ENCODE measurements at places on chromosomes 6 and 20.

DNA sequence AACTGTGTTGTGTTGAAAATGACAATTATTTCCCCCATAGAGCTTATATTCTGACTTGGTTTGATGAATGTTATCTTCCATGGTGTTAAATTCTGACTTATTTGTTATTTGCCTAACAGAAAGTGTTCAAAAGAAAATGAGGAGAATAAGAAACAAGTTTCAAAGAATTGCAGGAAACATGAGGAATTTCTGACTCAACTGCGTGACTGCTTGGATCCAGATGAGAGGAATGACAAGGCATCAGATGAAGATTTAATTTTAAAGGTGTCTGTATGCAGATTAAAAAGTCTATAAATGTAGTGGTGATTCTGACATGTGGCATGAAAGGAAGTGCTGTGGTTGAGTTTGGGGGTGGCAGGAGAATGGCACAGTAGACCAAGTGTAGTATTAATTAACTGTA, 50.6 kb downstream of the CCDC170 start:
- no peak for DNase-seq

DNA sequence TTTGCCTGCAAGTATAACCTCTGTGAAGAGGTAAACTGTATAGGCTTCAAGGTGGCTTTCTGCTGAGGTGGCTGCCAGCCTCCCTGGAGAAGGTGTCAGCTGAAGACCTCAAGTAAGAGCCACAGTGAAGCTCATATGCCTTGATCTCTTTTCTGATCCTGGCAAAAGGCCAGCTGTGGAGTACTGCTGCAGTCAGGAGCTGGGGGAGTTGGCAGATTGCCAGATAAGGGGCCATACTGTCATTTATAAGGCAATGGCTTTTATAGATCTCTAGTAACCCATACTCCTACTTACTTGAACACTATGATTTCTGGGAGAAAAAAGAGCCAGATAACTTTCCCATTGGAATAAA, 8.8 kb upstream of the CEP85L start:
- no peak for DNase-seq

GRCh38 chr6:40097590-40097989, 163.3 kb upstream of the MOCS1 start:
- no peak for DNase-seq

GRCh38 chr6:100988391-100988984, 107.4 kb upstream of the ASCC3 start:
- no peak for DNase-seq

DNA sequence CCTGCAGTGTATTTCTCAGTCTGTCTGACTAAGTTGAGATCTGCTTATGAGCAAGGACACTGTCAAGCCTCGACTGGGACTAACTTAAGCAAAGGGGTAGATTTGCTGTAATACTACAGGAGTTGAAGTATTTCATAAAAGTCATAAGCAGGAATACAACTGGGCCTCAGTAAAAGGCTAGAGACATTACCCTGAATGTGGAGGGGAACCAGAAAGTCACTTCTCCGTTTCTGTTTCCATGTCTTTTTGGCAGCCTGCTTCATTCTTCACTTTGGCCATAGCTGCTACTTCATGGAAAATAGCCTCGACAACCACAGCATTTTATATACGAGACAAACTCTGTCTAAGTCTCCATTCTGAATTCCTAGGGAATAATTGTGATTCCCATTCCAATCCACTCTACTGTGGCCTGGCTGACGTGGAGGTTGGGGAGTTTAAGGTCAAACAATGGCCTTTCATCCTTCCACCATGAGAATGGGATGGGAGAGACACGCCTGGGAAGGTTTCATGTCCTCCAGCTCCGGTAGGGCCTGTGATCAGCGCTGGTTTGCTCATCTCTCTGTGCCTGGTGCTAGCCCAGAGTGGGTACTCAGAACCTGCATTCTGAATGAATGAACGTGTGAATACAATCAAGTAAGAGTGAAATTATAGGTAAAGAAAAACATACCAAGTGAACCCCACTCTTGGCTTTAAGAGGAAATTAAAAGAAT, 37.1 kb upstream of the DUSP22 start:
- no peak for DNase-seq

- no peak for DNase-seq
Observed at GRCh38 chr20:36499723-36500501, 41.4 kb upstream of the MYL9 start.

DNA sequence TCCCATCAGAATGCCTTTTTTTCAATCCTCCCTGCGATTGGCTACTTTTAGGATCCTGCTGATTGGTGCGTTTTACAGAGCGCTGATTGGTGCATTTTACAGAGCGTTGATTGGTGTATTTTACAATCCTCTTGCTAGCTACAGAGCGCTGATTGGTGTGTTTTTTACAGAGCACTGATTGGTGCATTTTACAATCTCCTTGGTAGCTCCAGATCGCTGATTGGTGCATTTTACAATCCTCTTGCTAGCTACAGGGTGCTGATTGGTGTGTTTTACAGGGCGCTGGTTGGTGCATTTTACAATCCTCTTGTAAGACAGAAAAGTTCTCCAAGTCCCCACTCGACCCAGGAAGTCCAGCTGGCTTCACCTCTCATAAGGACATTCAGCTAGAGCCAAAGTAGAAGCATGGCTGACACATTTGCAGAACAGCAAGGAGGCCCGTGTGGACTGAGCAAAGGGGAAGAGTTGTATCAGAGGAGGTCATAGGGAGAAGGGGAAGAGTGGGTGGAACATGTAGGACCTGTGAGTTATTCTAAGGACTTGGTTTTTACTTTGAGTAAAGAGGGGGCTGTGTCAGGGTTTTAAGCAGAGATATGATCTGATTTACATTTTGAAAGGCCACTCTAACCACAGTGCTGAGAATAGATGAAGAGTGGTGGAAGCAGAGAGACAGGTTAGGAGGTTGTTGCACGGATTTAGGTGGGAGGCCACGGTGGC, 2.6 kb downstream of the ALDH5A1 start:
- DNase-seq: no peak

GRCh38 chr6:115909923-115910546, 150.7 kb downstream of the FRK start:
- no peak for DNase-seq

GRCh38 chr6:148177589-148178233, 164.9 kb upstream of the SASH1 start:
- DNase-seq: peak; percentile 50

- no peak for DNase-seq
Observed at GRCh38 chr6:154060076-154060475, 21.0 kb downstream of the OPRM1 start.

DNA sequence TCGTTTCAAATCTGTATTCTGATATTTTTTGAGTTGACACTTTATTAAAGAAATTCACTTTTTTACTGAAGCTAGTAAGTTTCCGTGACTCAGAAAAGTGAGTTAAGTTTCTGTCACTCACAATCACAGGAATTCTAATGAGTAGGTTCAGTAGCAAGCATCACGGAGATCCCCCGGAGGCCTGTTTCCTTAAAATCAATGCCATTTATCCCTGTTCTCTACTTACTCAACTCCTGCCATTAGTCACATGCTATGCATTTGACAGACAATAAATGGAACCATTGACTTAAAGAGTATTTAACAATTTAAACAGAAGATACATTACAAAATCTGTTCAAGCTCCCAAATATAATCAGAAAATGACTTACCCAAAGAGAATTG, 9.1 kb downstream of the SLC18B1 start:
- DNase-seq: no peak

DNA sequence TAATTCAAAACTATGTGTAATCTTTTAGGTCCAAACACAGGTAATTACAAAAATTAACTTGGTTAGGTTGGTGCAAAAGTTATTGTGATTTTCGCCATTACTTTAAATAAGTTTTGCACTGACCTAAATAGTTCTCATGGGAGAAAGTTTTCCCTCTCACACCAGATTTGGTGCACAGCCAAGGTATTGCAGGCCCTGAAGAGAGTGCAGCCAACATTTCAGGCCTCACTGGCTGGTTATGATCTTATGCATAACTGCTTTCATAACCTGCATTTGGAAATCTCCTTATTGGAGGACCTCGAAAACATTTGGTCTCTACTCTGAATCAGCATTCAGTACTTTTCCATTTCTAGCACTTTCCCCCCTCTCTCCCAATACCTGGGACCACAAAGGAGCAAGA, 993.1 kb upstream of the MANEA start:
- DNase-seq: no peak

DNA sequence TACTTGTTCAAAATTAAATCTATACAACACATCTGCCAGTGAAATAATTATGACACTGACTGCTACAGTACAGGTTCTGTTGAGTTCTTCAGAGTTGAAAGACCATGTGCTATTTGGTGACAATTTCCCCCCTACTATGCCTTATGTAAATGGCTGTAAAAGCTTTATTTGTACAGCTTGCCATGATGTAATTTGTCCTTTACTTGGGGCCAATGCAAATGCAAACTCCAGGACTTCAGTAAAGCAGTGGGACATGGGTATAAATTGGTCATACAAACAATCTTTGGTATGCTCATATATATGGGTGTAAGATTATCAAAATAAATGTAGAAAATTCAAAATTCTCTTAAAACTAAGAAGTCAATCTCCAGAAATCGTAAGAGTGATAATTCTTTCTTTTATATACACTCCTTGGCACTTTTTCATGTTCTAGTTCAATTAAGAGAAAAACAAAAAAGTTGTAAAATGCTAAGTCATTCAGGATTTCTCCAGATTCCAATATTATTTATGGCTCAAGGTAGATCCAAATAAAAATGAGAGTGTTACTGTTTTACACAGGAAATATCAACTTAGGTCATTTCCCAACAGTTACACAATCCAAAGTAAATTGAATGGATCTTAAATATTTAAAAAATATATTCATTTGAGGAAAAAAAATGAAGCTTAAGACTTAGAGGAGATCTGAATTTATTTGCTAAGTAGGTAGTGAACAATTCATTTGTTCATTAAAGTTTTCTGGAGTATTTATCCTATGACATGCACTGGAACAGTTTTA, 1310.5 kb upstream of the CITED2 start:
- no peak for DNase-seq

DNA sequence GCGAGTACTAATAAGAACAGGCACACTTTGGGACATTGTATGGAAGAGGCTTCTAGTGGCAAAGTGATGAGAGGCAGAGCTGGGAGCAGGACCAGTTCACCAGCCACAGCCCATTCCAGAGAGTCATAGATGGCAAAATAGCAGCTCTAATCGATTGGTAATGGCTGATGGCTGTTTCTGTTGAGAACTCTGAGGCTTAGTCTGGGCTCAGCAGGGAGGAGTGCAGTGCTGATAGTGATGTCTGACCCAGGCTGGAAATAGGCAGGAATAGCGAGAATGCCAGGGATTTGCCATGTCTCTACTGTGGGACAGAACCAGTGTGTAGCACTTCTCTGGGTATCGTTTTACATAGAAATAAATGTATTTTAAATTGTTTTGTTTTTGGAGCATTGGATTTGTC, 620.0 kb upstream of the FLRT3 start:
- no peak for DNase-seq

DNA sequence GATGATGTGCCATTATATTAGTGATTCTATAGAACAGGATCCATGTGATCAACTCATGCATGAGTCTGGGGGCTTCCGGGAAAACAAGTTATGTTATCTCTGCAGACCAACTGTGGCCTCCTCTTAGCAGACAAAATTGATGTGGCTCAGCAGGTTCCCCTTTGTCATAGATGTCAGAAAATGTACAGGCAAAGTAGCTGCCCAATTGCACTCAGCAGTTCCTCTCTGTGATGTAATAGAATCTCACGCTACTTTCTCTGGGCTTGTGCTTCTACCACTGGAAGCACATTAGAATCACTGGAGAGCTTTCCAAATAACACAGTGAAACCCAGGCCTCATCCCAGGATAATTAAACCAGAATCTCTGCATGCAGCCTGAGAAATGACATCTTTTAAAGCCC, 253.1 kb downstream of the SLC24A3 start:
- no peak for DNase-seq

DNA sequence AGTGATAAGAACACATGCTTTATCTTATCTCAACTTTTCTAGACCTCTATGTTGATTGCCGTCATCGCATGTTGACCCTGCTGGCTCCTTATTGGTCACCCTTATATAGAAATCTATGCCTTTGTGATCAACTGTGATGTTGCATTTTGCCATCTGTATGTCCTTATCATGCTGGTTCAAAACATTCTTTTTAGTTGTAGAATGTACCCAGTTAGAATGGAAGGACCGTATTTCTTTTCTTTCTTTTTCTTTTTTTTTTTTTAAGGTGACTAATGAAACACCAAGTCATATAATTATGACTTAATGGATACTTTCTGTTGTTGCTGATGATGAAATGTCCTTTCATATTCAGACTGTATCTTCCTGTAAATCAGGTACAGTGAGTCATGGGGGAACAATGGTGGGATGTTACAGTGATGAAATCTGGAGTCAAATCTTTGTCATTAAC, 145.9 kb upstream of the CITED2 start:
- DNase-seq: no peak

- DNase-seq: no peak
Observed at GRCh38 chr6:110102411-110102810, 77.1 kb downstream of the WASF1 start.

GRCh38 chr20:57790176-57790575, 80.4 kb upstream of the PMEPA1 start:
- no peak for DNase-seq
